ENCODE measurements at places on chromosomes 2 and 18.

GRCh38 chr2:88355486-88355885 is 97.0 kb downstream of the FOXI3 start:
- no peak for DNase-seq

DNA sequence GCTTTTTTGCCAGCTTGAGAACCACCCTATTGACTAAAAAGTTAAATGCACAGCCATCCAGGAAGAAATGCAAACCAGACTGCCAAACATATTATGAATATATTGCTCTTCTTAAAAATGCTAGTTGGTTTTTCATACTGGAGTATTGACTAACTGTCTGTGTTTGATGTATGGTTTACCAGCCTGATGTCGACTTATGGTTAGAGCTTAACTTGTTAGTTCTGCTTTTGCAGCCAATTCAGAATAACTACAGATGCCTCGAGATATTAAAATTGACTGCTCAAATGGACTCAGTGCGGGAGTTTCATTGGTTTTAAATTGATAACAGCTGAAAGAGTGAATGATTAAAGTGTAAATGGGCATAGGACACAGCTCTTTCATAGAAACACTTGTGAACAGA is 369.8 kb downstream of the ARHGAP15 start:
- no peak for DNase-seq

DNA sequence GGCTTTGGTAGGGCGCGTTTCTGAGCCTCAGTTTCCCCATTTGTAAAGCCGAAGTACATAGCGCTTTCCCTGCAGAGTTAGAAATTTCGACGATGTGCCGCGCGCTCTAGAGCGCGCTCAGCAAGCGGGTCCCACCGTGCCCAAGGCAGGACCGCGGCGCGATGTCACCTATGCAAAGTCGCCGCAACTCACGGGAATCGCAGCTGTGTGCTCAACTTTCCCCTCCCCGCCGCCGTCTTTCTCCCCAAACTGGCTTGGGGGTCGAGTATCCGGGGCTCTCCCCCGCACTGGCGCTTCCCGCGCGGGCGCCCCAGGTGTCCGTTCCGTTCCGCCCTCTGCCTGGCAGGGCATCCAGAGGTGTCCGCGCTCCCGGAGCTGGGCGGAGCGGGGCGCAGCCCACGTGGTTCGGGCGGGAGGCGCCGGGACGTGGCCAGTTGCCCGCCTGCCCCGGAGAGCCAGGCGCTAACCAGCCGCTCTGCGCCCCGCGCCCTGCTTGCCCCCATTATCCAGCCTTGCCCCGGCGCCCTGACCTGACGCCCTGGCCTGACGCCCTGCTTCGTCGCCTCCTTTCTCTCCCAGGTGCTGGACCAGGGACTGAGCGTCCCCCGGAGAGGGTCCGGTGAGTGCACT is at the start of gene MLPH:
TSS of gene MLPH (plus strand) at position 433 of the 630 bp plus-strand sequence. CDS start 6,176 bp downstream, outside the sequence.
- DNase-seq, result no peak

DNA sequence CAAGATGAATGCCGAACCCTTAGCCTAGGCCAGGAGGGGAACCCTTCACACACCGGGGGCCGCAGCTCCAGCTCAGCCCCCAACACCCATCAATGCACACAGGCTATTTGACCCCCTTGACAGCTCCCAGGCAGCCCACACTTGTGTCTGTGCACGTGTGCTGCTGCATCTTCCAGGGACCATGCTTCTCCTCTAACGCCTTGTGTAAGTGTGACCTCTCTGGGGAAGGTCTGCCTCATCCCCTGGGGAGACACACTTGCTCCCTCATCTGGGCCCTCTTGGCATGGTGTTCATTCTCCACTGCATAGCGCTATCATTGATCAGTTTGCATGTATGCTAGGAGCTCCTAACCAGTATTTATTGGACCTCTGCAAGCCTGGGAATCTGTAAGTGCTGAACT is 120.0 kb upstream of the FHL2 start:
- no peak for DNase-seq

- DNase-seq, result no peak
Observed at GRCh38 chr18:3048121-3048520, 35.2 kb upstream of the LPIN2 start.

Measured in kidney glomerular epithelial cell (primary cell).